ENCODE measurements at places on chromosomes 3 and 15.

GRCh38 chr15:80777137-80777536, 2.0 kb upstream of the CEMIP start:
- DNase-seq: no peak

- no peak for DNase-seq
Observed at GRCh38 chr15:39554746-39555387, 26.0 kb upstream of the THBS1 start.

- no peak for DNase-seq
Observed at GRCh38 chr3:136642711-136643110, 109.5 kb downstream of the STAG1 start.

DNA sequence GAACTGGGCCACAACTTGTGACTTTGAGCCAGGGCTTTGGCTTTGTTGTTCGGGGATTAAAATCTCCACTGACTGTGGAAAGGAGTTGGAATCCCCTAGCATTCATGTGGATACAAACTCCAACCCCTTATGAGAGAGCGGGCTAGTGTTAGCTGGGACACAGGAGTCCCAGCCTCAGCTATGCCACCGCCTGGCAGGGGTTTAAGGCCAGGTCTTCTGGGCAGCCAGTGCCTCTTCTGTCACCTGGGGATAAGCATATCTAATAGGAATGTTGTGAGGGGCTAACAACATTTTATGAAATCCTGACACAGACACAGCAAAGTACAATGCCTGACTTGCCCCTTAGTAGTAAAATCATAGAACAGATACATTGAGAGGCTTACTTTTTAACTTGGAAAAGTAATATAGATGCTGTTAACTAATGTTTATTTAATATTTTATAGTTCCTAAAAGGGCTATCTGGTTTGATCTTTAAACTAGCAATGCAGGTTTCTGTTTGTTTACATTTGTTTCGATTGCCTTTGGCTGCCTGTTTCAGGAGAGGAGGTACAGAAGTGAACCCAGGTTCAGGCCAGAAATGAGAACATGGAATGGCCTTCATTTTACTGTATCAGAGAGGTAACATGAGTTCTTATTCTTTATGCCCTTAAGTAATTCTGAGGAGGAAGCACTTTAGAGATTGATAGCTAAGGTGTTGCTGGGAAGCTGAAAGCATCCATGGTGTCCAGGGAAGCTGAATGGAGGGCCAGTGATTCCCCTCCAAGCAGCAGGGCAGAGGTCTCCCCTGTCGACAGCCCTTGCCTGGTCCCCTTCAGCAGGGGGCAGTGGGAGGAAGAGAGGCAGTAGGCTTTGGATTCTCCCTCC, 8.7 kb downstream of the GPR160 start:
- DNase-seq: no peak

DNA sequence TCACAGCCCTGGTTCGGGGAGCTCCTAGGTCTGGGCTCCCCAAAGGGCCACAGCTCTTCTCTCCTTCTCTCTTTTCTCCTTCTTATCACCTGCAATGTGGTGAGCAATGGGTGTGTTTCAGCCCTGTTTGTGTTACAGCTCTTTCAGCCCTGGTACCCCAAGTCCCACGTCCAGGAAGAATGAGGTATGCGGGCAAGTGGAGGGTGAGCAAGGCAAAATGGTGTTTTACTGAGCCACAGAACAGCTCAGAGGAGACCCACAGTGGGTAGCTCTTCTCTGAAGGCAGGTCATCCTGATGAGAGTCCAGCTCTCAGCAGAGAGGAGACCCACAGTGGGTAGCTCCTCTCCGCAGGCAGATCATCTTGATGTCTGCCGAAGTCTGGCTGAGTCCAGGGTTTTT, 86.8 kb downstream of the BFSP2 start:
- DNase-seq: no peak

- DNase-seq: no peak
Observed at GRCh38 chr3:122067214-122067550, 12.0 kb downstream of the CD86 start.

- DNase-seq: no peak
Observed at GRCh38 chr3:106425026-106425425, 556.2 kb upstream of the CBLB start.

GRCh38 chr3:67630666-67631362, 23.6 kb downstream of the SUCLG2 start:
- DNase-seq: no peak

DNA sequence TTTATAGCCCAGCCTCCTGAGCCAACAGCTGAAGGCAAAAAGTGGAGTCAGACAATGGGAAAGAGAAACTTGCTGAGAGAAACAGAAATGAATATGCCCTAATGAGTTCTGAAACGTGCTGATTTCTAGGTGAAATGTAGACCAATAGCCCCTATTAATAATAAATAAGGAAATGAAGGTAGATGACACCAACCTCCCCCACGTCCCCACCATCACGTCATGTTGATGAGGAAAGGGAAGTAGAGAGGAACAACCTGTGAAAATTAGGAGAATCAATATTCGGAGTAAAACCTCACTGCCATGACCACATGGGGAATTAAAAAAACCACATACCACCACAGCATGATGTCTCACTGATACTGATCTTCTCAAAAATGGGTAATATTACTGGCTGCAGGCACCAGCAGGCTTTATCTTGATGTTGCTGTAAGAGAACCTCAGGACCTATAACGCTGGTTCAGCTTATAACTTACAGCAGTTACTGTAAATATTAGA, 64.0 kb downstream of the KAT2B start:
- DNase-seq: no peak

DNA sequence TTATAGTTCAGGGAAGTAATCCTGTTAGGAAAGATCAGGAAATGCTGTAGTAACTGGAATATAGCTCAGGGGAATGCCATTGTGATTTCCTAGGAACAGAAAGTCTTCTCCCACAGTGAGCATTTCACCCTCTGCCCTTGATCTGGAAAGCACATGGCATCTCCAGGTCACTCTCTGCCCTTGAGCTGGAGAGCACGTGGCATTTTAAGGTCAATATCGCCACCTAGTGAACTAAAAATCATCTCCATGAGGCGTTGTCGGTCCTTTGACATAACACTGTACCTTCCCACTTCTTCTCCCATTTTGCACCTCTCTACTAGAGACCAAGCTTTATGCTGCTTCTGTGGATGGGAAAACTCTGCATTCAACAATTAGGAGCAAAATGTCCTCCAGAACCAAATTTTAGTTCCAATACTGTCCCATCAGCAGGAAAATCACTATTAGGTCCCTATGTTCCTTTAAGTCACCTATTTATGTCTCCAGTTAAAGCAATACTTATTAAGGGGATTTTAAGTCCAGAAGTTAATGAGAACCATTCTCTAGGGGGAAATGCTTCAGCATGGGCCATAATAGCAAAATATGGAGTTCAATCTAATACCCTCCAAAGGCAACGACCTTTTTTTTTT, 54.7 kb upstream of the GK5 start:
- DNase-seq: peak; percentile 8

DNA sequence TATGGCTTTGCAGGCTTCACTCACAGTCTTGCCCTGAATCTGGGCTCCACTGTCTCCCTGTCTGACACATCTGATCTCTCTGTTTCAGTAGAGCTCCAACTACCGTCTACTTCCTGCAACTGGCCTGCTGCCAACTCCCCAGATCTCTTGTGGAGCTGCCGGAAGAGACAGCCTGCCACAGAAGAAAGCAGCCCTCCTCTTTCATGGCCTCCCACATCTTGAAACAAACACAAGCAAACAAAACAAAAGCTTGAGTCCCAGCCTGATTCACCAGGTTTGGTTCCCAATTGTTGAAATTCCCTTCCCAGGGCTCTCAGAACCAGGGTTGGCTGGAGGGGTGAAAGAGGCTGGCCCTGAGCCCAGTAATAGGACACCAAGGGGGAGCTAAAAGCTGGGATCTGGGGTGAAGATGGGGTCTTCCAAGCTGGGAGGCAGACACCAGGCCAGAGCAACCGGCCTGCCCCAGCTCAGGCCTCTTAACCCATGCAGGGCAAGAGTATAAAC, 55.3 kb upstream of the CA12 start:
- peak; percentile 36 for DNase-seq

DNA sequence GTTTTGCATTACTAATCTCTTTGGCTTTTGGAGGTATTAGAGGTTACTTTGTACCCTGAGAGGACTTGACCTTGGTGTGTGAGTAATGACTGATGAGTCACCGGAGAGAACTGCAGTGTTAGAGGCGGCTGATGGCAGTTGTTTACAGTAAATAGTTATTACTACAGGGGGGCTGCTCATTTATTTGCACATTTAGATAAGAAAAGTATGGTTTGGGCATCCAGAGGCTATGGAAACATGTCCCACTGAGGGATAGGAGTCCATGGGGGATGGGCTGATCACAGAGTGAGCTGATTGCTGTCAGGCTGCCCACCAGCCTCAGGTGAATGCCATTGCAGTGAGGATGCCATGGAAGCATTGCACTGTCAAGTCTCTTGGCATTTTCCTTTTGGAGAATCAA, 17.3 kb upstream of the STAC start:
- DNase-seq: no peak

DNA sequence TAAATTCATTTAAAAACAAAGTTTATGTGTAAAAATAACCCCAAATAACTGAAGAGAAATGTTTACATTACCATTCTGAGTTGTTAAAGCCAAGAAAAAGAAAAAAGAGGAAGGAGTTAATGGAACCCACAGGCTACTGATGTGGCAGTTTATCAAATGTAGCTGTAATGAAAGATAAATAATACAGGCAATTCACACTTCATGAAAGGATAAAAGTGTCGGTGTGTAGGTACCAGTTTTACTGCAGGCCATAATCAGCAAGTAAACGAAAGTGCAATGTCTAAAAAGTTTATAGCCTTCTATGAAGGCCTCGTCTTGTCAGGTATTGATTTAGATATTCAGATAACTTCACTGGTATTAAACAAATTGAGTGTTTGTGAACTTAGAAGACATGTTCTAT, 164.6 kb downstream of the DPH6 start:
- DNase-seq: no peak

DNA sequence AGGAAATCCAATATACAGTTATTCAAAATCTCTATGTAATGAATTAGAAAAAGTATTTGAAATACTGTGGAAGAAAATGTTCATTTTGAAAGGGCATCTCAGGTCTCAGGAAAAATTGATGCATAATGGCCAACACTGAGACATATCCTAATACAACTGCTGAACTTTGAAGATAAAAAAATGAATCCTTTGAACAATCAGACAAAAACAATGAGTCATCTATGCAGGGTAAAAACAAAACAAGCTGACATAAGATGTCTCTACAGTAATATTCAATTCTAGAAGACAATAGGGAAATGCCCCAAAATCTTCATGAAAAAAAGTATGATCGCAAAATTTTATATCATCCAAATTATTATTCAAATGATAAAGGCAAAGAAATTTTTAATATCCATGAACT, 34.0 kb upstream of the ZNF280D start:
- DNase-seq: no peak

DNA sequence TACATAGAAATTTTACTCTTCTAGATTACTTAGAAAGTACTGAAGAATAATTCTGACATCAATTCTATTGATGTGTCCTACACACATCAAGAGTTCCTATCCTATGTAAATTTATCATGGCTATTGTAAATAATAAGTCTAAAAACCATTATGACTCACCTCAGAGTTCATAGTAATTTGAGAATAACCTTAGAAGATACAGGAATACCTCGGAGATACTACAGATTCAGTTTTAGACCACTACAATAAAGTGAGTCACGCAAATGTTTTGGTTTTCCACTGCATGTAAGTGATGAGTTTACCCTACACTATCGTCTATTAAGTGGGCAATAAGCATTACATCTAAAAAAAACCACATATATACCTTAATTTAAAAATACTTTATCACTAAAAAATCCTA, 74.8 kb downstream of the NR1I2 start:
- DNase-seq: no peak

- DNase-seq: no peak
Observed at GRCh38 chr3:159978353-159978752, 10.3 kb upstream of the IL12A start.

DNA sequence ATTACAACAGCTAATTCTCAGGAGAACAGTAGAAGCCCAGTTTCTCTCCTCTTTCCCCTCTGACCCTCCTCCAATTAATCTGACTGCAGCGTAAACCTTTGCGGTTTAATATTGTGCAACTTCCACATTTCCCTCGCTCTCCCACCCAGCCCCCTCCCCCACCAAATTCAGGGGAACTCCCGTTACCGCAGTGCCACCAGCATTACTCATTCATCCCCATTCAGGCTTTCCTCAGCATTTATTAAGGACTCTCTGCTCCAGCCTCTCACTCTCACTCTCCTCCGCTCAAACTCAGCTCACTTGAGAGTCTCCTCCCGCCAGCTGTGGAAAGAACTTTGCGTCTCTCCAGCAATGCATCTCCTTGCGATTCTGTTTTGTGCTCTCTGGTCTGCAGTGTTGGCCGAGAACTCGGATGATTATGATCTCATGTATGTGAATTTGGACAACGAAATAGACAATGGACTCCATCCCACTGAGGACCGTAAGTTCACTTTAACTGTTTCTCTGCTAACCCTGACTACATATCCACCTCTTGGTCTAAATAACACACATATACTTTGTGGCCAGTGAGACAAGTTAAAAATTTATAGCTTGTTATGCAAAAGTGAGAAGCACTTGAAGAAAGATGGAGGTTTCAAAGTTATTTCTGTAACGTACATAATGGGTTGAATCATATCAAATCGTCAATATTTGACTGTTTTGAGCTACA, at the start of gene PTX3:
TSS of gene PTX3 (plus strand) at position 268 of the 709 bp plus-strand sequence. CDS start at position 352, 84 bp downstream.
- no peak for DNase-seq

DNA sequence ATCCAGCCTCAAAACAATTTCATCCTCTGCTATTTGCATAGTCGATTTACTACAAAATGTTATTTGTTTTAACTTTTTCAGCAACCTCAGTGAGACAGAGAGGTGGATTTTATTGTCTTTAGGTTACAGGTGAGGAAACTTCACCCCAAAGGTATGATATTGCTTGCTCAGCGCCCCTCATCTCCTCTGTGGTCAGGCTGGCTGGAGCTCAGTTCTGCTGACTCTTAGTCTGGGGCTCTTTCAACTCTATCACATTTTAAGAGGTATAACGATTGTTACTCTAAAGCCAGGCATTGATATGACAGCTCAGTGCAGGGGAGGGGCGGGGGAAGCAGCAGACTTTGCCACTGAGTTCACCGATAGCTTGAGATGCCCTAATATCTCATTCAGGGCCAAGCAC, 103.0 kb upstream of the DPH6 start:
- DNase-seq: no peak

DNA sequence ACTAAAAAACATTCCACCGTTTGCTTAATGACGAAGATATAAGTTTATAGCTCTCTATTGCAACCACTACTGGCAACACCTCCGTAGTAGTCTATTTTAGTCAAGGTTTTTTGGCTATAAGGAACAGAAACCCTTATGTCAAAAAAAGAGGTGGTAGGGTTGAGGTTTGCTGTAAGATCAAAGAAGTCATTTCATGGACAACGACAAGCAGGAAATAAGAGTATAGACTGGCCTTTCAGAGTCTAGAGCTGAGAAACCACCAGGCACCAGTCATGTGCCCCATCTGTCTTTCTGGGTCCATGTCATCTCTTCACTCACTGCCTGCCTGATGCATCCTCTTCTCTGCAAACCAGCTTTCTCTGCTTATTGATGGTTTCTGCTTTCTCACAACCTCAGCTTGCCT, 42.7 kb downstream of the THBS1 start:
- no peak for DNase-seq
